Stimulated activated CD4-positive, alpha-beta T cell treated with anti-CD3 and anti-CD28 coated beads, Interleukin-4, amount 100 ng/mL, for 4 hours (primary cell): ENCODE measurements at places on chromosomes 16 and 17.

DNA sequence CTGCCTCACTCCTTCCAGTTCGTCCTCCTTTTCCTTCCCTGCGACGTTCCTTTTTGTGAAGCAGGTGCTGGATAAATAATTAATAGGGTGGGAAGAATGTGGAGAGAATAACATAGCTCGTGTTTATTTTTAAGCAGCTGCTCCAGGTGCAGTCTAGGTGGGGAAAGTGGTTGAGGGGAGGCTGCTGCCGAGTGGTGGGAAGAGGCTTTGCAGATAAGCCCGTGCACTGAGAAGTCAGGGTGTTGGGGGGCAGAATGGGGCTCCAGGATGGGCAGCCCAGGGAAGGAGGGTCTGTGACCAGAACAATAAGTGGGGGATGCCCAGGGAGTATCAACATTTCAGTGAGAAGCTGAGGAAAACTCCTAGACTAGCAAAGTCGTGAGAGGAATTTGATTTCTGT lies 300.5 kb downstream of the CPPED1 start:
- DNase-seq = no peak

- DNase-seq = no peak
Observed at GRCh38 chr17:4331614-4332013, 34.9 kb downstream of the UBE2G1 start.

- DNase-seq = no peak
Observed at GRCh38 chr17:79678091-79678735, 52.5 kb upstream of the ENPP7 start.

DNA sequence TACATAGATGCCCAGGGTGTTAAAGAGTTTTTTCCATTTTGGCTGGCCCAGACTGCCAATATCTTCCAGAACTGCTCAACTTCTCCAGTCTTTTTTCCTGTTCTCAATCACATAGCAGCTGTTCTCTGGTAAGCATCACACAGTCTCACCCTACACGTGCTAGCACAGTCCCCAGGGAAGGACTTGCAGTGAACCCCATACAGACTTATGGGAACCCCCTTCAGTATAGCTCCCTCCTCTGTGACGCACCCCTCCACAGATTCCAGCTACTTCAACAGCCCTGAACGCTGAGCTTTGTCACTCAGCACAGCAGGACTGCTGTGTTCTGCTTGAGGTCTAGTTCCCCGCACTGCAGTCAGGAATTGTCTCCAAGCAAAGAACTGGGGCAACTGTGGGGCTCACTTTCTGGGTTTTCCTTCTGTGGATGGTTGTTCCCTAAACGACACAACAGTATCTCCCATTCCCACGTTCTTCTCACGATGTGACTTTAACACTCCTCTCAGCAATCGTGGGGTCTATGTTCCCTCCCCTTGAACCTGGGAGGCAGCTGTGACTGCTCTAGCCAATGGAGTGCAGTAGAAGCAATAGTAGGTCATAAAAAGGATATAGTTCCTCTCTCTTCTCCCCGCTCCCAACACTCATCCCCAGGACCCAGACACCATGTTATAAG lies 3.6 kb downstream of the MMP28 start:
- no peak for DNase-seq

DNA sequence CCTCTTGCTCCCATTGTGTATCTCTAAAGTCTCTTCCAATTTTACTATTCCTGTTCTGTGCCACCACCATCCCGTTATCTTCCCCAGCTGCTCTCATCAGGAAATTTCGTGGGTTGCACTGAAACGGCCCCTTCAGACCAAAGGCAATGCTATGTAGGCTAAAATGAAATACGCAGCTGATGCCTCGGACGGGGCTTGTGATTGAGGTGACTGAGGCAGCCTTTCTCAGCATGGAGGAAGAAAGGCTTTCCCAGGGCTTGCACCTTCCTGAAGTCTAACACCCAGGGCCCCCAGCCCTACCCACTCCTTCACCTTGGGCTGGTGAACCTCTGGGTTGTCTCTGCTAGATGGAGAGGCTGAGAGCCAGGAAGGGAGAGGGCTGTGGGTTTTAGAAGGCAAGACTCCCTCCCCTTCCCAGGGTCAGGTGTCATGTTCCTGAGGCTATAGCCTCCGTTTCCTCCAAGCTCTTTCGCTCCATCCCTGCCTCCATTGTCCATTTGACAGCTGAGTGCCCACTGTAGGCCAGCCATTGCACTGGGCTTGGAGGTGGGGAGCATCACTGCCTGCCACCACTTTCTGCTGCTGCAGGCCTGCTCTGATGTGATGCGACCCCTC lies 7.8 kb downstream of the CCDC200 start:
- DNase-seq = no peak

GRCh38 chr16:15950161-15950854 lies 892 bp downstream of the ABCC1 start:
- peak; percentile 28 for DNase-seq

DNA sequence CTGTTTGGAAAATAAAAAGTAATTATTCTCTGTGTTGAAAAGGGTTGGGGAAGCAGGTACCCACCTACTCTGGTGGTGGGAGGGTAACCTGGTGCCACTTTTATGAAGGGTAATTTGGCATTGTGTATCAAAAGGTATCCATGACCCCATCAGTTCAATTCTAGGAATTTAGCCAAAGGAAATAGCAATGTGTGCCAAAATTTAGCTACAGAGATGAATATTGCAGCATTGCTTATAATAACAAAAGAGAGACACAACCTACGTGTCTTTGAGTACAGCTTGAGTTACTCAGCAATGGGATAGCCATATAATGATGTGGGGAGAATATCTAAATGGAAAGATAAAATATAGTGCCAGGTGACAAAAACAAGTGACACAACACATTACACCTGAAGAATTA lies 170.7 kb downstream of the NTN1 start:
- DNase-seq = no peak

GRCh38 chr17:40443196-40443987 lies at the start of gene IGFBP4:
IGFBP4 (plus strand) TSS chr17:40443450; CDS start chr17:40443736, 286 bp downstream.
- DNase-seq = peak; percentile 51

- no peak for DNase-seq
Observed at GRCh38 chr16:1275791-1276579, 20.1 kb downstream of the TPSD1 start.

GRCh38 chr17:8836821-8837562 lies 30.5 kb downstream of the PIK3R6 start:
- no peak for DNase-seq

GRCh38 chr16:55628306-55628968 lies 27.4 kb upstream of the SLC6A2 start:
- DNase-seq = no peak

DNA sequence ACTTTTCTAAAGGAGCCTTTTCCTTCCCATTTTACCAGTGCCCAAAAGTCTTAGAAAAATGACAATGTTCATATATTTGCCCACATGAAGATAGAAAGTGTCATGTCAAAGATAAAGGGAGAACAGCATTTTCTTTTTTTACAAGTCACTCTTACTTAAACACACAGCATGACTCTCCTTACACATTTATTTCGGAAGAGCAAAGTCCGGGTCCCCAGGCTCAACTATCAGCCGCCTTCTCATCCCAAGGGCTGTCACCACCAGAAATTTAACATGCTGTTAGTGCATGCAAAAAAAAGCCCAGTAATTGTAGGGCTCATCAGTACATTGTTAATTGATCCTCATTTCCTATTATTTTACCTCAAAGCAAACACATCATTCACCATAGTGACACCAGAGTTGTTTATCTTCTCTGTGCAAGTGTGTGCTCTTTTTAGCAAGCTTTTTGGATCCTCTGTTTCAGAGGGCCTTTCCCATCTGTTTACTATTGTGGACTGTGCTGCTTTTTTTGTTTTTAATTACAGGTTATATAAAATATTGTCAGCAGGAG lies 560.3 kb downstream of the WWOX start:
- no peak for DNase-seq

DNA sequence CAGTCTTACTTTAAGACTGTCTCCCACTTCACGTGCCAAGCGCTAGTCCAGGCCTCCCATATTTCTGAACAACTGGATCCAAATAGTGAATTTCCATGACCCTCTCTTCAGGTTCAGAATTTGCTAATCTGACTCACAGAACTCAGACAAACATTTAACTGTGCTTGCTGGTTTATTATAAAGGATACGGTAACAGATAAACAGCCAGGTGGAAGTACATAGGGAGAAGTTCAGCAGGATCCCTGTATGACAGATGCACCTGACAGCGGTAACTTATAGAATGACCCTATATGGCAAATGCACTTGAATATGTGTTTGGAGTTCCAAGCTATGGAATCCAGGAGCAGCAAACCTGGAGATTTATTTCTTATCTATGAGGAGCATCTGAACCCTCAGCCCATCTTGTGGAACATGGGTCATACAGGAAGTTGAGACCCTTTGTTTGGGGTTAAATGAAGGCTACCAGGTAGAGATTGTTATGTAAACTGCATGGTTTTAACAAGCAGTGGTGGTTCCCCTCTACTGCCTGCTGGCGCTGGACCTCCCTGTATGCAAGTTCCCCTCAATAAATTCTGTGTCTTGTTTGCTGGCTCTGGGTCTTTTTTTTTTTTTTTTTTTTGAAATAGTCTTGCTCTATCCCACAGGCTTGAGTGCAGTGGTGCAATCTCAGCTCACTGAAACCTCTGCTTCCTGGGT lies 622.6 kb downstream of the KCNJ2 start:
- DNase-seq = no peak

DNA sequence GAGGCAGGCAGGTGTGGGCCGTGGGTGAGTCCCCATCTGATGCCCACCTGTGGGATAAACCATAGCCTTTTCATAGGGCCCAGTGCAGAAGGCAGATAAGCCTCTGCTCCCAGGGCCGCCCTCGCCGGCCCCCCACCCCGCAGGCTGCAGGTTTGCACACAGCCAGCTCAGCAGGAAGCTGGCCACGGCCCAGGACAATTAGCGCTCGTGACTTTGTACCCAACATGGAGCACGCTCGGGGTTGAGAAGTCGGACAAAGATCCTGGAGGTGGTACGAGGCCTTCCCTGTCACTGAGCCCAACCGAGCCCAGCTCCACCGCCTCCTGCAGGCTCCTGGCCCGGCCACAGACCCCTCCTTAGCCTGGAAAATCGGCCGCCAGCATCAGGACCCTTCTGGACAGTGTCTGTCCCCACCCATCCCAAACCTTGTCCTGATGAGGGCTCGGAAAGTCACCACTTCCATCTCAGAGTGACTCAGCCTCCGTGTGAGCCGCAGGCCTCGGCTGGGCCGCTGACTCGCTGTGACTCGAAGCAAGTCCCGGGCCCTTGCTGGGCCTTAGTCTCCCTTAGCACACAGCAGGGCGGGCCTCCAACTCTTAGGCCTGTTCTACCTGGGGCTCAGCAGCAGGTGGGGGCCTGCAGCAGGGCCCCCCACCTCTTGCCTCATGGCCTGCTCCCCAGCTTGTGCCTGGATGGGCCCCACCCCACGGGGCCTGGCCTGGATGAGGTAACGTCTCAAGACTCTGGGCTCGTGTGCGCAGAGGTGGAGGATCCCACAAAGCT lies 22.7 kb downstream of the FAM83G start:
- no peak for DNase-seq

DNA sequence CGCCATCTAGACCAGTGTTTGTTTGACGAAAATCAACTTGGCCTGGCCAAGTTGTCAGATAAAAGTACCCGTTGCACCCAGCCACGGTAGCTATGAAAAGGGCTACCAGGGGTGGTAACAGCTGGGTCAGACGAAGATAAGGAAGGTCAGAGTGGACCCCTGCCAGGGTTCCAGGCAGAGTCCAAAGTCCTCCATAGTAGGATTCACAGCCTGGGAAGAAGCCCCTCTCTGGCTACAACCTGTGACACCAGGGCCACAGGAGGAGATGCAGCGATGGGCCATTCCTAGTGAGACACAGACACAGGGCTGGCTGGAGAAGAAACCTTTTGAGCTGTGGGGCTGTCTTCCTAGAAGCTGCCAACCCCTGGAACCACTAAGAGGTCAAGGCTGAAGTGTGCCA lies 39.3 kb downstream of the MEAK7 start:
- no peak for DNase-seq

DNA sequence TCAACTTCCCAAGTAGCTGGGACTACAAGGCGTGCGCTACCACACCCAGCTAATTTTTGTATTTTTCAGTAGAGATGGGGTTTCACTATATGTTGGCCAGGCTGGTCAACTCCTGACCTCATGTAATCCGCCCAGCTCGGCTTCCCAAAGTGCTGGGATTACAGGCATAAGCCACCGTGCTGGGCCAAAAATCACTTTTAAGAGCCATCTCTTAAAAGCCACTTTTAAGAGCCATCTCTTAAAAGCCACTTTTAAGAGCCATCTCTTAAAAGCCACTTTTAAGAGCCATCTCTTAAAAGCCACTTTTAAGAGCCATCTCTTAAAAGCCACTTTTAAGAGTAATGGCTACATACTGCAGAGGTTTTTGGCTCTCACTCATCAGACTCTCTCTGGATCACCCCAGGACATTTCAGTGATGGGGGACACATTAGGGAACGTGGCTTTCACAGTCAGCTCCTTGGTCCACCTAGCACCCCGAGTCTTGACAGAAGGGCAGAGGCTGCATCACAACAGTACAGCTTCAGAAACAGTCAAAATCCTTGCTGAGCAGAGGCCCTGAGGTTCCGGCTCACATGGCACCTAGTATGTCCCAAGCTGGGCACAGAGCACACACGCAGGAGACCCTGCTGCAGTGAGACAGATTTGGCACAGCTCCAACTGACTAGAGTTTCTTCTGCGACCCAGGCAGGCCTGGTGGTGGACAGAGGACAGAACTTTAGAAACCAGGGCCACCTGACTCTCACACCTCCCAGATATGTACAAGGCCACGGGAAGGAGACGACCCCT lies 23.6 kb downstream of the RANBP10 start:
- DNase-seq = no peak

DNA sequence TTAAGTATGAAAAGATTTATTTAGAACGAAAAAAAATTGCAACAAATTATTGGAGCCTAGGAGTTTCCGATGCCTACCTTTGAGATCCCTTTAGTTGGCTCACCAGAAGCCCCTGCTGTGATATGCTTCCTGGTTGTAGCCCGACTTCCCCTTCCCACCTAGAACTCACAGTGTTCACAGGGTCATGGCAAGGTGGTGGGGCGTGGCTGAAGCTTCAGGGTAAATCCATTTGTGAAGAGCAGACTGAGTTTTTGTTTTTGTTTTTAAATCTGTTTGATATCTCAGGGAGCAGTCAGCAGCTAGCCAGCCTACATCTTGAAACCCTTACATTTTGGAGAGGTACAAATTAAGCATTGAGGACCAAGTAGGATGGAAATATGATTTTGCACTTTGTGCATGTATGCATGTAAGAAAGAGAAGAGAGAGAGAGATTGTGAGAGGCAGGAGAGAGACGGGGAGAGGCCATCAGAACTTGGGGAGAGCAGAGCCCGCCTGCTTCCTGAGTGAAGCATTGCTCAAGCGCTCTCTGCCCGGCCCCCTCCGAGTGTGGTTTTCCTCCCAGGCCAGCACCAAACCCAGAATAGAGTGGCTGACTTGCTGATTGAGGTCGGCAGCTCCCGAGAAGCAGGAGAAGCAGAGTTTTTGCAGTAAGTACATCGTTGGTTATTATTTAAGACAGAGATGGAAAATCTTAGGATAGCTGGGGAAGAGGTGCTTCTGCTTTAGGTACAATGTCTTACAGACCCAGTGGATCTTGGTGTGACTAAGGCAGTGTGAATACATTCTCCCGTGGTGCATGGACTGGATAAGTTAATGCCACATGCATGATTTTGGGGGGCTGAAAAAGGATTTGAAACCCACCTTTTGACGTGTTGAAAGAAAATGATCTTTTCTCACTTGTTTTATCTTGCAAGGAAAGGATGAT lies 64.2 kb downstream of the SPECC1 start:
- DNase-seq = peak; percentile 13

- DNase-seq = peak; percentile 93
Observed at GRCh38 chr17:21457051-21458026, 81.2 kb downstream of the KCNJ12 start.

GRCh38 chr17:53234138-53234537 lies 588.6 kb upstream of the KIF2B start:
- no peak for DNase-seq

GRCh38 chr16:75697571-75697970 lies 3.7 kb downstream of the DUXB start:
- no peak for DNase-seq
